ENCODE measurements at places on chromosomes 4 and X.

GRCh38 chr4:153074936-153075630 lies 129.2 kb upstream of the TRIM2 start:
- peaks cover 4% of the 10 kb centered on the region for H3K36me3 ChIP-seq
- H3K4me1 ChIP-seq, result no peaks in the 10 kb centered on the region
- no peak for DNase-seq
- no peaks in the 10 kb centered on the region for H3K27me3 ChIP-seq

DNA sequence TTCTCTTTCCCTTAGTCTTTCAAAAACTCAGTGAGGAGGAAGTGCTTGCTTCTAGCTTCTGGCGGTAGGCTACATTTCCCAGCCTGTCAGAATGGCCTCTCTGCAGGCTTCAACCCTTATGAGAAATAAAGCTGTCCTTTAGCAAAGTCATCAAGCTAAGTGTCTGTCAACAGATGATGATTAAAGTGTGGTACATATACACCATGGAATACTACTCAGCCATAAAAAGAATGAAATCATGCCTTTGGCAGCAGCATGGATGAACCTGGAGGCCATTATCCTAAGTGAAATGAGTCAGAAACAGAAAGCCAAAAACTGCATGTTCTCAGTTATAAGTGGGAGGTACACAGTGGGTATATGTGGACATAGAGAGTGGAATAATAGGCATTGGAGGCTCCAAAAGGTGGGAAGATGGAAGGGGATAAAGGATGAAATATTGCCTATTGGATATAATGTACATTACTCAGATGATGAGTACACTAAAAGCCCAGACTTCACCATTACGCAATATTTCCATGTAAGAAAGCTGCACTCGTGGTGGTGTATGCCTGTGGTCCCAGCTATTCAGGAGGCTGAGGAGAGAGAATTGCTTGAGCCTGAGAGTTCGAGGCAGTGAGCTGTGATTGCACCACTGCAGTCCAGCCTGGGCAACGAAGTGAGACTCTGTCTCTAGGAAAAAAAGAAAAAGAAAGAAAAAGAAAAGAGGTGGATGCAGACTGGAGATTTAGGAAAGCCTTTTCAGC lies 7.9 kb downstream of the TRIM2 start:
- H3K27ac ChIP-seq, result no peak overlapping the region
- no peaks in the 10 kb centered on the region for H3K27me3 ChIP-seq
- H3K4me1 ChIP-seq, result peaks cover 14% of the 10 kb centered on the region
- no peak overlapping the region for H3K4me3 ChIP-seq
- H3K36me3 ChIP-seq, result no peaks in the 10 kb centered on the region
- no peak for DNase-seq

- H3K4me3 ChIP-seq, result no peak overlapping the region
- H3K27me3 ChIP-seq, result no peaks in the 10 kb centered on the region
- H3K4me1 ChIP-seq, result peaks cover 4% of the 10 kb centered on the region
- H3K36me3 ChIP-seq, result peaks cover 35% of the 10 kb centered on the region
Measured at GRCh38 chrX:46628460-46629371, 55.2 kb downstream of the CHST7 start.

DNA sequence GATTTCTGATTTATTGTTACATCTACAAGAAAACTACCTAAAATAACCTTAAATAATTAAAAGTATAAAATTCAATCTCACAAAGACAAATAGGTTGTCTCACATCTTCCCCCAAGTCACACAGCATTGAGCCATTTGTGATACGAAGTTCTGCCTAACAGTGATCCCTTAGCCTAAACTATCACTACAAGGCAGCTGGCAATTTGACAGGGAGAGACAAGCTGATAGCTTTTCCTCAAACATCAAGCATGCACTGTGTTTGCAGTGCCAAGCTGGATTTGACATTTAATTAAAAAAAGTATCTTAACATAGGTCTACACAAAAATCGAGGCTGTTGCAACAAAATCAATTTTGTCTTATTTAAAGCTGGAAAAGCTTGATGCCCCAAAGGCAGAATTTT lies 464.7 kb upstream of the TRAM1L1 start:
- no peak overlapping the region for H3K27ac ChIP-seq
- H3K36me3 ChIP-seq, result no peaks in the 10 kb centered on the region
